Hematopoietic multipotent progenitor cell treated with erythropoietin and hydrocortisone succinate and interleukin-3 and kit ligand, for 8 days (in vitro differentiated cells): ENCODE measurements at places on chromosomes 5 and 9.

- DNase-seq, result no peak
Observed at GRCh38 chr9:13266167-13266566, 13.3 kb downstream of the MPDZ start.

- no peak for DNase-seq
Observed at GRCh38 chr5:38422622-38423021, 133.8 kb downstream of the LIFR start.

GRCh38 chr5:25850581-25850980 is 1187.8 kb downstream of the CDH9 start:
- no peak for DNase-seq

GRCh38 chr5:39800042-39800601 is 375.3 kb upstream of the DAB2 start:
- DNase-seq, result no peak

- DNase-seq, result no peak
Observed at GRCh38 chr9:5553211-5553610, 42.9 kb downstream of the PDCD1LG2 start.

GRCh38 chr5:178234750-178235587 is 2.4 kb upstream of the PHYKPL start:
- DNase-seq, result peak; percentile 81

GRCh38 chr5:81773161-81773560 is 22.3 kb upstream of the SSBP2 start:
- DNase-seq, result no peak

DNA sequence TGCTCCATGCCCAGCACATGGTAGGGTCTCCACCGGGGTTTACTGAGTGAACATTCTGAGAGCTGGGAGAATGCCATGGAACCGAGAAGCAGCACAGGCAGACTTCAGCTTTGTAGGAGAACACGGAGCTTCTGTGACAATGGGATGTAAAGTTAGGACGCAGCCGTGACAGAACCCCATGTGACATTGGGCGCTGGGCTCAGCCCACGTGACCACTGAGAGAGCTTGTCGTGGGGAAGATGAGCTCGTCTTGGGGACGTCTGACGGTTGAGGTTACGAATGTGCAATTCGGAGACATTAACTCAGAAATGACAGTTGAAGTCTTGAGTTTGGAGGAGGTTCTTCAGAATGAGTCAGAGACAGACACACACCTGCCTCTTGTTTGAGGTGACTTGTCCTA is 13.5 kb downstream of the SDHA start:
- no peak for DNase-seq

DNA sequence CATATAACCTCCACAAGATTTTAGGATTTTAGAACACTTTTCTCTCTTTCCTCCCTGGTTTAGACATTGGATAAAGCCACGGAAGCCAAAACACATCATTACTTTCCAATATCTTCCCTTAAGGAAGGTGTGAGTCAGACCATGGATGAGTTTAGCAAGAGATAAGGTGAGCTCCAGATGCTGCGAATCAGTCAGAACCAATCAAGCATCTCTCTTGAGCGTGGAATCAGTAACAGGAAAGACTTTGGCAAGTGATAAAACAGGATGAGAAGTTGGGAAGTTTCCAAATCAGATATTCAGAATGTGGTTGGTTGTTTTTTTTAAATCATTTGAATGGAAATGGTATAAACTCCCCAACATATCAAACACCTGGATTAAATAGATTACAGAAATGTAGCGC is 397.8 kb downstream of the EFNA5 start:
- no peak for DNase-seq

DNA sequence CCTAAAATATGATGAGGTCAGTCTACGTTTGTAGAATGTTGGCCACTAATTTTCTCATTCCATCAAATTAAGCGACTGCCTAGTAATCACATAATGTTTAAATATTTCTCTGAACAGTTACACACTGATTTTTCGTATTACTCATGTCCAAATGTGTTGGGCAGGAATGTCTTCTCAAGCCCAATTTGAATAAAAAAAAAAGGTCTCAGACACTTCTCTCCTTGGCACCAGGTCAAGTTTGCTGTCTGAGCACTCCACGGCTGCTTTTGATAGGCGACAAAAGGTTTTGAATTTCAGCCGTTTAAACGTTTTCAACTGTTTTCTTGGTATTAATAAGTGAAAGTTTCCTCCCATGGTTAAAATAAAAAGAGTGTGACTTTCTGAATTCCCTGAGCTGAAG is 542.1 kb downstream of the IRX1 start:
- DNase-seq, result no peak

DNA sequence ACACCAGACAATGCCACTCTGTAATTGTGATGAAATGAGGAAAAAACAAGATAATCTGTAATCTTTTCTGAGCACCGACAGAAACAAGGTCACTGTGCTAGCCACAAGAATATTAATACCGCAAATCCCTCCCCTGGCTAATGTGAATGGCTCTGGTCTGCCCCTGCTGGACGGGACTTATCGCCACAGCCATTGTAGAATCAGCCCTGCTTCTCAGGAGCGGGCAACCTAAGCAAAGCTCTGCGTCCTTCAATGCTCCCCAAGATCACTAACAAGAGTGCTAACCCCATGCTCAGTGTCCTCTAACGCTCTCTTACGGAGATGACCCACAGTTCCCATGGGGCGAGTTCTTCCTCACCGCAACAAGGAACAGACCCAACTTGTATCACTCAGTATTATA is 42.7 kb downstream of the OR2V1 start:
- DNase-seq, result peak; percentile 61

GRCh38 chr5:11044581-11044980 is 283.5 kb upstream of the DAP start:
- DNase-seq, result no peak

GRCh38 chr9:132752877-132753592 is 82.8 kb downstream of the GTF3C4 start:
- DNase-seq, result no peak

DNA sequence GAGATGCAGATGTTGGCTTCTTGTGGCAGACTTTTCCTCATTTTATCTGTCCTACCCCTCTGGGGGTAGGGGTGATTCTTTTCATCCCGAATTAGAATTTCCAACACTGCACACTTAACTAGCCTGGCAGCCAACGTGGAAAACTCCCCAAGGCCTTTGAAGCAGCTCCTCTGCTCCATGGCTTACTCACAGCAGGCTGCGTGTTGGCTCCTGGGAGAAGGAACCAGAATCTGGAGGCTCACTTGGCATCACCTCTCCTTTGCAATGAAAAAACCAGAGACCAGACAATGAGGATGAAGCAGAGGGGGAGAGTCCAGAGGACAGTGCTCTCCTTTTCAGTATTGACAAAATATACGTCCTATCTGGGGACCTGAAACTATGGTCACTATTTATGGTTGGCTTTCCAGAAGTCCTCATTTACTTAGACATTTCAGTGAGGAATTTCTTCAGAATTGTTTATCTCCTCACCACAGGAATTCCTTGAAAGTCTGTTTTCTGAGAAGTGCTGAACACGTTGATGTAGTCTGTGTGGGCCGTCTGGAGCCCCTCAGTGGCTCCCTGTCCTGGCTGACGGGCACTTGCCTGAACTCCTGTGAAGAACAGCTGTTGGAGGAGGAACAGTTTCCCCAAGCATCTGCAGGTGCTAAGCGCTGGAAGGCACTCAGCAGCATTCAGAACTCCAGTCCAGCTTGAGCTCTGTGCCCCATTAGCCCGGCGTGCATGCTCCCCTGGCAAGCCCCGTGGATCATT is 231.3 kb downstream of the RFK start:
- no peak for DNase-seq

DNA sequence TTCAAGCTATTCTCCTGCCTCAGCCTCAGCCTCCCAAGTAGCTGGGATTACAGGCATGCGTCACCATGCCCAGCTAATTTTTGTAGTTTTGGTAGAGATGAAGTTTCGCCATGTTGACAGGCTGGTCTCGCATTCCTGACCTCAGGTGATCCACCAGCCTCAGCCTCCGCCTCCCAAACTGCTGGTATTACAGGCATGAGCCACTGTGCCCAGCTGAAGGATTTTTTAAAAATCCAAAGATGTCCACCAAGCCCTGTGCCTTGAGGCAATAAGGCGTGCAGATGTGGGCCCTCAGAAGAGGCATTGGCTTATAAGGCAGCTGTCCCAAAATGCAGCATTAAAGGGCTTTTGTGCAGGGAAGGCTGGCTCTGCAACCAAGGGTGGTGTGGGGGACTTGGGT is 10.3 kb upstream of the ZFR start:
- no peak for DNase-seq

DNA sequence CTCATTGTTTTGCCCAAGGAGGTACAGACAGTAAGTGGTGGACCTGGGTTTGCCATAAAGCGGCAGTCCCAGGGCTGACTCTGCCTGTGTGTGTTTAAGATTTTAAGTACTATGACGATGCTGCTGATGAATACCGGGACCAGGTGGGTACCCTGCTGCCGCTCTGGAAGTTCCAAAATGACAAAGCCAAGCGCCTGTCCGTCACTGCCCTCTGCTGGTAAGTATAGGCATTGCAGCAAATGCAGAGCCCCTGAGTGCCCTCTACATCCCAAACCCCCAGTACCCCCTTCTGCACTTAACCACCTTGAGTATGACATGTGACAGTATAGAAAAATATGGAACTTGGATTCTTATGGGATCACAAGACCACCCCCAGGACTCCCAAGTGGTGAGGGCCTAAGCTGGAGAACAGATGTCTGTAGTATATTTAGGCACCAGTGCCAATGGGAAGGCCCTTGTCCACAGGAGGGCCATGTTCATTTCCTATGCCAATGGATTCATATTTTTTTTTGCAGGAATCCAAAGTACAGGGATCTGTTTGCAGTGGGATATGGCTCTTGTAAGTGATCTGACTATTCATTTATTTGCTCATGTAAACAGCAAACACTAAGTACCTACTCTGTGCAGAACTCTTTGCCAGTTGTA is 22.0 kb downstream of the ENHO start:
- peak; percentile 54 for DNase-seq

DNA sequence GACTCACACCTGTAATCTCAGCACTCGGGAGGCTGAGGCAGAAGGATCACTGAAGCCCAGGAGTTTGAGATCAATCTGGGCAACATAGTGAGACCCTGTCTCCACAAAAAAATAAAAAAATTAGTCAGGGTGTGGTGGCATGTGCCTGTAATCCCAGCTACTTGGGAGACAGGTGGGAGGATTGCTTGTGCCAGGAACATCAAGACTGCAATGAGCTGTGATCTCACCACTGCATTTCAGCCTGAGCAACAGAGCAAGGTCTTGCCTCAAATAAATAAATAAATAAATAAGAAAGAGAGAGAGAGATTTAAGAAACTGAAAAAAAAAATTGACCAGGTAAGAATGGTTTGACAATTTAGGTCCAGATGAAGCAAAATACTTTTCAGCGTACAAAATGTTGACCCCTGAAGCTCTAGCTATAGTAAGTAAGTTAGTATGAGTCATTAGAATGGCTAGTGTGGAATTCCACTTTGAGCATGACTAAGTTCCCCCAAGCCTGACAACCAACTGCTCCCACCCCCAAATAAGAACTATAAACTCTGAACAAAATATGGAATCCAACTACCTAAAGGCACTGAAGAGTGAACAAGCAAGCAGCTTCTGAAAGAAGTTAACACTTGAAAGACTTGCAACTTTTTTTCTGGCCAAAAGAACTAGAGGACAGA is 217.8 kb upstream of the TLE4 start:
- DNase-seq, result no peak

- peak; percentile 26 for DNase-seq
Observed at GRCh38 chr9:97906236-97906831, 16.0 kb downstream of the TRMO start.

DNA sequence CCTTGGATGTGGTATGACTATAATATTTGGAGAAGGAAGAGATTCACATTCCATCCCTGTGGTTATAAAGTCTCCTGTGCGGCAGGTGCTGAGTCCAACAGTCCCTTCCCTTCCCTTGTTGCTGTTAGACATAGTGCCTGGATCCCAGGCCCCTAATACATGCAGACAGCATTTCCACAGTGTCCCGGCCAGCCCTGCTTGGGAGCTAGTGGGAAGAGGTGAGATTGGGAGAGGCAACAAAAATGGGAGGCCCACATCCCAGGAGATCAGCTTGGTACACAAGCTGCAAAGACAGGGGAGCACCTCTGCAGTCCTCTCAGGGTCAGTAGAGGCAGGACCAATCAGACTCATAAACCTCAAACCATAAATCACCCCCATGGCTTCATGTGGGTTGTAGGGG is 3.3 kb upstream of the NEURL1B start:
- no peak for DNase-seq

GRCh38 chr5:118447350-118447749 is 541.0 kb downstream of the DTWD2 start:
- DNase-seq, result no peak

GRCh38 chr5:107805824-107806223 is 135.1 kb upstream of the EFNA5 start:
- DNase-seq, result no peak

GRCh38 chr9:133957328-133957727 is 34.8 kb downstream of the VAV2 start:
- DNase-seq, result no peak
